ENCODE measurements at places on chromosomes 12 and 14.

GRCh38 chr14:104756477-104757237 lies 3.7 kb downstream of the SIVA1 start:
- H3K4me1 ChIP-seq = peaks cover 14% of the 10 kb centered on the region
- H3K27ac ChIP-seq = no peak overlapping the region
- no peak overlapping the region for H3K4me3 ChIP-seq
- DNase-seq = no peak
- H3K36me3 ChIP-seq = peaks cover 26% of the 10 kb centered on the region
- no peaks in the 10 kb centered on the region for H3K27me3 ChIP-seq

DNA sequence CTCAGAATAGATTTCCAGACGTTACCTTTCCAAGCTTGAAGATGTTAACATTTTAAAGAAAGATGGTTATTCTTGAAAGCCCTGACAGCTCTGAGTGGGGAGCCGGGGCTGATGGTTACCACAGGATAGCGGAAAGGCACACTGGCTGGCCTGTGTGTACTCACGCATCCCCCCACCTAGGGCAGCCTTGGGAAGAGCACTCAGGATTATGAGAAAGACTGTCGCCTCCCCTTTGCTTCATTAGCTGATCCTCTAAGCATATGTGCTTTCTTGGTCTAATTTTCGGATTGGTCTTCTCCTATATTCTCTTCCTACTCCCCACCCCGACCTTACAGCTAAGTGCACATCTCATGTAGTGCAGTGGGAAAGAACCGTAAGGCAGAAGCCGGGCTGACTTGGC lies 20.7 kb downstream of the NTF3 start:
- H3K27ac ChIP-seq = no peak overlapping the region
- no peak overlapping the region for H3K4me3 ChIP-seq
- H3K27me3 ChIP-seq = no peaks in the 10 kb centered on the region
- H3K36me3 ChIP-seq = no peaks in the 10 kb centered on the region
- no peak for DNase-seq

- no peak overlapping the region for H3K27ac ChIP-seq
- H3K4me1 ChIP-seq = no peaks in the 10 kb centered on the region
- no peak for DNase-seq
- no peaks in the 10 kb centered on the region for H3K36me3 ChIP-seq
- H3K27me3 ChIP-seq = no peaks in the 10 kb centered on the region
- no peak overlapping the region for H3K4me3 ChIP-seq
Measured at GRCh38 chr12:30706476-30706875, 10.8 kb upstream of the IPO8 start.

DNA sequence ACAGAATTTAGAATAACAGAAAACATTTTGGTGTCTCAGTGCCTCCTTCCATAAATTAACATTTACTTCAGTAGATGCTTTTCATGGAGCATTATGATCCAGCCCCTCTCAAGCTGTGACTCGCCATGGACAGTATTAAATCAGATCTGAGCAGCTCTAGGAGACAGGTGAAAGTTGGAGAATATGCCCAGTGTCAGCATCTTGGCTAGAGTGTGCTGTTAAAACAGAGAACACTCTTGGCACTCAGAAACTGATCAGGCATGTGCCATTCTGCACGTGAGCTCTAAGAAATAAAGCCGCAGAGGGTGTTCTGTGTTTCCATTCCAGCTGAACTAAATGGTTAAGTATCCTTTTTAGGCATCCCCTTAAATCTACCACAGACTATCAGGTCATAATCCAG lies 68.0 kb downstream of the DIP2B start:
- no peak overlapping the region for H3K27ac ChIP-seq
- peaks cover 18% of the 10 kb centered on the region for H3K4me1 ChIP-seq
- no peak for DNase-seq
- no peaks in the 10 kb centered on the region for H3K27me3 ChIP-seq

DNA sequence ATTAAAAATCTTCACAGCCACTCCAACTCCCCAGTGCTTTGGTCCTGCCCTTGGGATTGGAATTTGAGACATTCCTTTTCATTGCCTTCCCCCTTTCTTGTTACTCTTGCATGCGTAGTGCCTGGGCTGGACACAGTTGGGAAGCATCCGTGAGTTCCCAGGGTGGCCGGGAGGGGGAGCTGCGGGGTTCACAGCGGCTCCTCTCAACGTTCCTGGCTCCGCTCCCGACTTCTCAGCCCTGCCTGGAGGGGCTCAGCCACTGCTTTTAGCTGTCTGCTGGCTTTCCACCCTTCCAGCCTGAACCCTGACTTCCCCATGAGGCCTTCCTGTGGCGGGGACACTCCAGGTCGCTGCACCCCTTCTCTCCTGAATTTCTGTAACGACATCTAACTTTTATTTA lies 3.2 kb downstream of the TEX52 start:
- H3K27ac ChIP-seq = no peak overlapping the region
- no peak overlapping the region for H3K4me3 ChIP-seq
- H3K36me3 ChIP-seq = no peaks in the 10 kb centered on the region
- DNase-seq = peak; percentile 89

GRCh38 chr12:52225752-52226151 lies 7.3 kb upstream of the KRT7 start:
- H3K4me1 ChIP-seq = no peaks in the 10 kb centered on the region
- DNase-seq = peak; percentile 11
- no peak overlapping the region for H3K4me3 ChIP-seq
- H3K36me3 ChIP-seq = no peaks in the 10 kb centered on the region

GRCh38 chr12:10364815-10365622 lies 24.8 kb downstream of the KLRK1 start:
- DNase-seq = peak; percentile 96
- peaks cover 18% of the 10 kb centered on the region for H3K4me1 ChIP-seq
- H3K27me3 ChIP-seq = no peaks in the 10 kb centered on the region
- no peaks in the 10 kb centered on the region for H3K36me3 ChIP-seq

Data from kidney (tissue), 22 donors.